Left lung (tissue), 14 donors: ENCODE measurements at places on chromosomes 11 and 22. TPM values are rescaled to one million over a fixed set of nuclear protein-coding genes. Genes with fewer than 3 reads are reported as not detected.

- H3K4me1 ChIP-seq, result peaks cover 62% of the 10 kb centered on the region
- H3K4me3 ChIP-seq, result peak overlapping the region; percentile 73
- H3K36me3 ChIP-seq, result no peaks in the 10 kb centered on the region
- peak; percentile 88 for DNase-seq
- H3K27me3 ChIP-seq, result no peaks in the 10 kb centered on the region
Observed at GRCh38 chr11:93541884-93542810, 1.0 kb downstream of the SMCO4 start.

- H3K27me3 ChIP-seq, result no peaks in the 10 kb centered on the region
- H3K36me3 ChIP-seq, result no peaks in the 10 kb centered on the region
- no peak overlapping the region for H3K4me3 ChIP-seq
- H3K4me1 ChIP-seq, result no peaks in the 10 kb centered on the region
- DNase-seq, result peak; percentile 17
Observed at GRCh38 chr11:64192434-64192833, 6.5 kb downstream of the STIP1 start.

DNA sequence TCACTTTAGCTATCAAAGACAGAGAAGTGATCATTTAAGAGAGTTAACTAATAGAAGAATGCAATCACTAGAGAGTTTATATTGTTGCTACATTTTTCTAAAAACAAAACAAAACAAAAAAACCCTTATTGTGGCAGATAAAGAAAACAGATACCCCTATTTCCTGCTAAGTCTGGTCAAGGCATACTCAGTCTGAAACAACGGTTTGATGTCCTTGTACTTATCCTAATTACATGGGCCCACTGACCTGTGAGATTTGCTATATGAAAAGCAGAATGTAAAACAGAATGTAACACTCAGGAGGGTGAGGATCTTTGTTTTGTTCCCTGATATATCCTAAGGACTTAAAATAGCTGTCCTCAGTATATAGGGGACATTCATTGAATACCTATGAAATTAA, 24.6 kb downstream of the MAML2 start:
- H3K27ac ChIP-seq, result peak overlapping the region; percentile 2
- no peaks in the 10 kb centered on the region for H3K27me3 ChIP-seq
- no peaks in the 10 kb centered on the region for H3K36me3 ChIP-seq
- no peak for DNase-seq
- peaks cover 54% of the 10 kb centered on the region for H3K4me1 ChIP-seq

DNA sequence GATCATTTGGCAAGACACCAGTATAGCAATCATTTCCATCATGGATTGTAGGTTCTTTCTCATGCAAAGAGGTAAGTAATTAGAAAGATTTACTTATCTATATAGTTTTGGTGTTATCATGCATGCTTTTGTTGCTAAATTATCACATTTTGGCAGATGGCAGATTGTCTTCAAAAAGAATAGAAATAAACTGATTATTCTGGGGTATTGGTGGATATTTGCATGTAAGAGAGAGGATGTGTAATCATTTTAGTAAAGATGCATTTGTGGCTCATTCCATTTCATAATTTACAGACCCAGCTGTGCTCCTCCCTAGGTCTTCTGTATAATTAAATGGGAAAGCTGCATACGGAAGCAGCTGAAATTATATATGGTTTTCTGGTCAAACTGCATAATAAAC, 875.7 kb upstream of the ANO3 start:
- H3K4me1 ChIP-seq, result no peaks in the 10 kb centered on the region
- no peaks in the 10 kb centered on the region for H3K27me3 ChIP-seq
- H3K4me3 ChIP-seq, result no peak overlapping the region
- no peak overlapping the region for H3K27ac ChIP-seq
- no peak for DNase-seq
- H3K36me3 ChIP-seq, result no peaks in the 10 kb centered on the region

DNA sequence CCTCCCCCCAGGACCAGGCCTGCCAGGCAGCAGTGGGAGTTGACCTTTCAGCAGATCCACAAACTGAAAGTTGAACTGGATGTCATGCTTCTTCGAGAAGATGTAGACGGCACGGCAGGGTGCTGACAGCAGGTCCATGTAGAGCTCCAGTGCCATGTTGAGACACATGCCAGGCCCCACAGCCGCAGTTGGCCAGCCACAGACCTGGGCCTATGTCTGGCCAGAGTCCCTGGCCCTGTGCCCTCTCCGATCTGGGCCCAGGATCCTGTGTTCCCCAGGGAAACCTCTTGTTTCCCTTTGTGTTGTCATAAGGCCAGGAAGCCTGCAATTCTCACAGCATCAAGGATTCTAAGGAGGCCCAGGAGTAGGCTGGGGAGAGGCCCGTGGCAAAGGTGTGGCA, at the start of gene GSTT4:
TSS of gene GSTT4 (minus strand) at position 253 of the 400 bp plus-strand sequence. CDS start at position 156, 97 bp downstream.
- H3K36me3 ChIP-seq, result no peaks in the 10 kb centered on the region
- H3K27me3 ChIP-seq, result no peaks in the 10 kb centered on the region
- H3K4me1 ChIP-seq, result no peaks in the 10 kb centered on the region
- no peak within 1 kb of the TSS for H3K4me3 ChIP-seq
- H3K27ac ChIP-seq, result no peak within 1 kb of the TSS

DNA sequence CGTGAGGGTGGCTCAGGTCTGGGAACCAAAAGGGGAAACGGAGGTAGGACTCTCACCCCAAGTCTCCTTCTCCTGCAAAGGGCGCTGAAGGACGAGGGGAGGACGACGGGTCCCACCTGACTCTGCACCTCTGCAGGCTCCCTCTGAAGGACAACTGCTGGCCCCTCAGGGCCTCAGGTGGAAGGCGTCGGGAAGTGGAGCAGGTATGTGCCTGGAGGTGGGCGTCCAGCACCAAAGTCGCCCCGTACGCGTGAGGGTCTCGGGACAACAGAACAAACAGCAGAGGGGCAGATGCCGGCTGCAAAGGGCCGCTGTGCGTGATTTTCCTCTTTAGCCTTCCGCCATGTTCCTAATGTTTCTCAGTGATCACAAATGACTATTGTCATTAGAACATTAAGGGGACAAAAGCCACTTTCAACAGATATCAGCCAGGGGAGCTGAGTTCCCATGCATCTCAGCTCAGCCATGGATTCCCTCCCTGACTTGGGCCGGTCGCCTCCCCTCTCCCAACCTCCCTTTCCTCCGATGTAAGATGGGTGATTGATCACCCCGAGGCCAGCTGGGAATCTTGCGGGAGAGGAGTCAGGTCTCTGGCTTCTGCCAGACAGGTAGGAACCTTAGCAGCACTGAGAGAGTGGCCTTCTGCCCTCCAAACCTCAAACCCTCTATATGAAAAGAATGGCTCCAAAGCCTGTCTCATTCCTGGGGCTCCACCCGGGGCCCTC, 836 bp downstream of the SLC16A8 start:
- H3K36me3 ChIP-seq, result no peaks in the 10 kb centered on the region
- no peak overlapping the region for H3K27ac ChIP-seq
- peaks cover 26% of the 10 kb centered on the region for H3K4me1 ChIP-seq

GRCh38 chr11:10920205-10920604, 62.4 kb upstream of the ZBED5 start:
- no peaks in the 10 kb centered on the region for H3K4me1 ChIP-seq
- DNase-seq, result no peak
- H3K27ac ChIP-seq, result no peak overlapping the region
- H3K36me3 ChIP-seq, result no peaks in the 10 kb centered on the region
- no peak overlapping the region for H3K4me3 ChIP-seq

DNA sequence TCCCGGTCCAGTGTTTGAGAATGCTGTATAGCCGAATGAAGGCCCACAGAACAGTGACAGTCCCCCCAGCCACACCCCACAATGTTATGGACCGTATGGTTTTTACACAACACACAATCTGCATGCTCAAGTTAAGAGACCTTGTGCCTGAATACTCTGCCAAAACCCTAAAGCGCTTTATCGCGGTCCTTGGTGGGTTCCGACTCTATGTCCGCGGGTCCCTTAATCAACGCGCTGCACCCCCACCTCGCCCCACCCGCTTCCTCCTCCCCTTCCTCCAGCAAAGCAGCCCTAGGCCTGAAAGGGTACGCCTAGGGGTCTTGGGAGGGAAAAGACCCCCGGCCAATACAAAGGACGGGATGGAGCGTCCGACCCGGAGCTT, 442 bp downstream of the COPB1 start:
- H3K4me1 ChIP-seq, result peaks cover 8% of the 10 kb centered on the region
- peak overlapping the region; percentile 95 for H3K27ac ChIP-seq
- no peak for DNase-seq
- H3K4me3 ChIP-seq, result peak overlapping the region; percentile 71
- H3K36me3 ChIP-seq, result peaks cover 44% of the 10 kb centered on the region

- no peaks in the 10 kb centered on the region for H3K4me1 ChIP-seq
- H3K4me3 ChIP-seq, result no peak overlapping the region
- no peaks in the 10 kb centered on the region for H3K36me3 ChIP-seq
- no peak for DNase-seq
- peaks cover 59% of the 10 kb centered on the region for H3K27me3 ChIP-seq
Observed at GRCh38 chr11:118142809-118143208, 9.8 kb downstream of the SCN4B start.

GRCh38 chr22:31639436-31640039, 22.5 kb downstream of the PISD start:
- H3K36me3 ChIP-seq, result peaks cover 2% of the 10 kb centered on the region
- H3K4me3 ChIP-seq, result no peak overlapping the region

- H3K36me3 ChIP-seq, result no peaks in the 10 kb centered on the region
- H3K4me3 ChIP-seq, result no peak overlapping the region
- no peaks in the 10 kb centered on the region for H3K4me1 ChIP-seq
- no peaks in the 10 kb centered on the region for H3K27me3 ChIP-seq
- H3K27ac ChIP-seq, result no peak overlapping the region
Observed at GRCh38 chr11:102915044-102915375, 40.2 kb upstream of the MMP12 start.

DNA sequence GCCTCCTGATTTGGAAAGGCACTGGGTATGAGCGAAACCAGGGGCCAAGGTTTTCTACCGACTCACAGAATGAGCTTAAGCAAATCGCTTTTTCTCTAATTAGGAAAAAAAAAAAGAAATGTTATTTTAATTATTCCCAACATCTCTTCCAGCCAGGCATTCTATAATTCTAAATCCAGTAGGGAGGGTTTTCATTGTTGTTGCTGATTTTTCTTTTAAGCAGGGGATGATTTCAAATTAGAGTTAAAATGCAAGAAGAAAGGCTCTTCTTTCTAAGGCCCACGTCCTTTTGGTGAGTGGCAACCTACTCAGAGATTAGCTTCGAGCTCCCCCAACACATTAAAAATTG, 8.9 kb downstream of the MYH9 start:
- peaks cover 100% of the 10 kb centered on the region for H3K4me1 ChIP-seq
- no peak overlapping the region for H3K4me3 ChIP-seq
- DNase-seq, result no peak
- H3K36me3 ChIP-seq, result peaks cover 45% of the 10 kb centered on the region
- H3K27me3 ChIP-seq, result no peaks in the 10 kb centered on the region

- no peaks in the 10 kb centered on the region for H3K36me3 ChIP-seq
- H3K4me1 ChIP-seq, result no peaks in the 10 kb centered on the region
- H3K4me3 ChIP-seq, result no peak overlapping the region
- no peak for DNase-seq
- H3K27ac ChIP-seq, result no peak overlapping the region
Observed at GRCh38 chr11:1915795-1916131, 3.7 kb upstream of the TNNT3 start.

- no peak overlapping the region for H3K27ac ChIP-seq
- H3K4me1 ChIP-seq, result peaks cover 4% of the 10 kb centered on the region
- no peaks in the 10 kb centered on the region for H3K27me3 ChIP-seq
- H3K4me3 ChIP-seq, result no peak overlapping the region
- peaks cover 34% of the 10 kb centered on the region for H3K36me3 ChIP-seq
- DNase-seq, result no peak
Observed at GRCh38 chr11:116925050-116925449, 87.6 kb upstream of the APOA1 start.

DNA sequence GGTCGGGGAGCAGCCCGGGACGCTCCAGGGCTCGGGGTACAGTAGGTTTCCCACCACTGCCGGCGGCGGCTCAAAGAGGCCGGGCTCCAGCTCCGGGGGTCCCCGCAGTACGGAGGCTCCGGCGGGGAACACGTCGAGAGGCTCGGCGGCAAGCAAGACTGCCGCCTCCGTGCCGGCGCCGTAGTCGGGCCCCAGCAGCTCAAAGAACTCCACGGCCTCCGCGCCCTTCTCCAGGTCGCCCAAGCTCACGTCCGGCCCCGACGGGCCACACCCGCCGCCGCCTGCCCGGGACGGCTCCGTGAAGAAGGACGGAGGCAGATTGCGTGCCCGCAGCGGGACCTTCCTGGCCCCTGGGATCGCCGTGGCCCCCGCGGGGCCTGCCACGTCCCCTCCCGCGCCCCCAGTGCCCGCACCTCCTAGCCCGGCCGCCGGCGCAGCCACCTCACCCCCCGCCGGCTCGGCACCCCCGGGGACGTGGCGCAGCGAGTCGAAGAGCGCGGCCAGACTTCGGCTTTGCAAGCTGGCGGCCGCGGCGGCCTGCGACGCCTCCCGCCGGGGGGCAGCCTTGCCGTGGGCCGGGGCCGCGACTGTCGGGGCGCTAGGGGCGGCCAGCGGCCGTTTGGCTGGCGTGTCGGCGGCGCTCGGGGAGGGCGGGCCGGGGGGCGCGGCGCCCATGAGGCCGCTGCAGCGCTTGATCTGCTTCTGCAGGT, 775 bp downstream of the FAM181B start:
- peaks cover 46% of the 10 kb centered on the region for H3K27me3 ChIP-seq
- peak; percentile 80 for DNase-seq
- peak overlapping the region; percentile 27 for H3K4me3 ChIP-seq
- H3K27ac ChIP-seq, result no peak overlapping the region

DNA sequence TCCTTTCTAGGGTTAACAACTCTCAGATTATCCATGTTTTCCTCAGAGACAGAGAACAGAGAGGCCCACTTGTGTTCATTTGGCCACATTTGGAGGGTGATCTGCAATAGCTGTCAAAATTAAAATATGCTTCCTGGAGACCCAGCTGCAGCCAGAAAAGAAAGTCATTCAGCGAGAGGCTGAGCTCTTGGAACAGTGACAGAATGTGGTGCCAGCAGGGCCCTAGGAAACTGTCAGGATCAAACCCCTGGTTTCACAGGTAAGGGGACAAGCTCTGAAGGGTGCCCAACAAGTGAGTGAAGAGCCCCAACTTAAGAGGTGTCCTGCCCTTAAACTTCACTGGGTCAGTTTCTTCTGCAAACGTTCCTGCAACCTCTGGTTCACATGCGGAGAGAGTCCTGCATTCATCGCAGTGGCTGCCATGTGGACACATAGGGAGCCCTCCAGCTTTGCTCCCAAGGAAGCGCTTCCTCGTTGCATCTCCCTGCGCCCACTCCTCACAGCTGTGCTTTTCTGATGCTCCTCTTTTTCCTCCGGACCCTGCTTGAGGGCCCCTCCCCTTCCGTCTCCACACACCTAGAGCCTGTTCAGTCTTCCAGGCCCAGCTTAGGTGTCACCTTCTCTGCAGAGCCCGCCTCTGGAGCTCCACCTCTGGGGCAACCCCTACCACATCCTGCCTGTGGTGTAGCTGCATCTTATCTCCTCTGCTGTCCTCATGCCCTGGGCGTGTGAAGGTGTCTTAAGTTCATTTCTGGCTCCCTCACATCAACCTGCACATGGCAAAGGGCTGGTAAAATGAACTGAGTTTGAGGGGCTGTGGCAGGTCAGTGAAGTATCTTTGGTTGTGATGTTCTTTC, 3.9 kb downstream of the UCP3 start:
- H3K4me3 ChIP-seq, result no peak overlapping the region
- H3K27ac ChIP-seq, result no peak overlapping the region
- no peak for DNase-seq

GRCh38 chr11:120823159-120823558, 200.7 kb upstream of the TBCEL start:
- no peak for DNase-seq
- H3K4me1 ChIP-seq, result no peaks in the 10 kb centered on the region
- no peaks in the 10 kb centered on the region for H3K36me3 ChIP-seq
- H3K27ac ChIP-seq, result no peak overlapping the region

Gene PATL1
- 41.2 TPM for polyA plus RNA-seq

Gene CYB5R2
- 20.3 TPM for polyA plus RNA-seq

Gene ISX
- 0.43 TPM for polyA plus RNA-seq

Gene MUC5B
- polyA plus RNA-seq, result 0.40 TPM

Gene IFITM10
- polyA plus RNA-seq, result 0.24 TPM
